Retinal pigment epithelial cell (primary cell): ENCODE measurements at places on chromosomes 16 and 17.

GRCh38 chr17:73455767-73456166, 144.0 kb upstream of the CDC42EP4 start:
- no peak for DNase-seq

DNA sequence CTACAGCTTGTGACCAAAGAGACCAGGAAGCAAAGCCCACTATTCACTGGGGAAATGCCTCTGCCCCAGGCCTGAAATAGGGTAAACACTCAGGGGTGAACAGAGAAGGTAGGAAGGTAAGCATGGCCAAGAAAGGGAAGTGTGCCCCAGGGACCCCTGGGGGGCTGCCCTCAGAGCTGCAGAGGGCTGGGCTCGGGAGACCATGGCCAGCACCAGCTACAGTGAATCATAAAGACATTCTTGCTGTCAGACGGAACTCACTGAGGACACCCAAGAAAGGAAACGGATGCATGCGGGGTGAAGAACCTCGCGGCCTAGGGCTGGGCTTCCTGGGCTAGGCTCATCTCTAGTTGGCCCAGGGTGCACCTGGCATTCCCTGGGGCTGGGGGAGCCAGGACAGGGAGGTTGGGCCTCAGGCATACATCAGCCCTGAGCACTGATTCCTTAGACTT, 9.6 kb downstream of the HIC1 start:
- DNase-seq, result no peak

GRCh38 chr17:50938821-50939541, 72.8 kb upstream of the TOB1 start:
- DNase-seq, result no peak

DNA sequence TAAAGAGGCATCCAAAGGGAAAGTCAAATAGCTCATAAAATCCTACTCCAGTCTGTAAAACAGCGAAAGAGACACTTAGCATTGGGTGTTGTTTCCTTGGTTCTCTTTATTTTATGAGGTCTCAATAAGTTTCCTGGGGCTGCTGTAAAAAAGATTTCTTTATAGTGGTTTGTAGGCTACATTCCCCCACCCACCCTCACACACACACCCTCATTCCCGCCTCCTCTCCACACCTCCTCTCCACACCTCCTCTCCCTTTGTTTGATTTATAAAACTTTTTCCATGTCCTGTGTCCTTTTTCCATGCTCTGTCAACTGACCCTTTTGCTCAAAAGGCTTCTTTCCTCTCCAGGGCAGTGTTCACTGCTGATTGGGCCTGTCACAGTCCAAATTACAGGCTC, 178.9 kb upstream of the SOX9 start:
- no peak for DNase-seq

GRCh38 chr17:17748604-17749003, 67.3 kb downstream of the RAI1 start:
- DNase-seq, result no peak

DNA sequence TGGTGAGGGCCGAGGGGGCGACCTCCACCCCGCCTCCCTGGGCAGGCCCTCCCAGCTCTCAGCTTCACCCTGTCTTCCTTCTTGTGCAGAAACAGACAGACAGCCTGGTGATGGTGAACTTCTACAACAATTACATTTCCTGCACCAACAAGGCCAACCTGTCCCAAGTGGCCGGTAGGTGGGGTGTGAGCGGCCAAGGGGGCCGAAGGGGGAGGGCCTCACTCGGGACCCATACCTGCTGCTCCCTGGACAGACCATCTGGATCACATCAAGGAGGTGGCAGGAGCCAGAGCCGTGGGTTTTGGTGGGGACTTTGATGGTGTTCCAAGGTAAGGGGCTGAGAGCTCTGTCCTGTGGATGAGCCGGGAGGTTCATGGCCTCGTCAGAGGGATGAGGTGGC, 20.1 kb downstream of the CHMP1A start:
- no peak for DNase-seq

- no peak for DNase-seq
Measured at GRCh38 chr16:68503334-68503733, 35.8 kb upstream of the ZFP90 start.

GRCh38 chr17:62618647-62619416, 8.6 kb upstream of the MRC2 start:
- no peak for DNase-seq

DNA sequence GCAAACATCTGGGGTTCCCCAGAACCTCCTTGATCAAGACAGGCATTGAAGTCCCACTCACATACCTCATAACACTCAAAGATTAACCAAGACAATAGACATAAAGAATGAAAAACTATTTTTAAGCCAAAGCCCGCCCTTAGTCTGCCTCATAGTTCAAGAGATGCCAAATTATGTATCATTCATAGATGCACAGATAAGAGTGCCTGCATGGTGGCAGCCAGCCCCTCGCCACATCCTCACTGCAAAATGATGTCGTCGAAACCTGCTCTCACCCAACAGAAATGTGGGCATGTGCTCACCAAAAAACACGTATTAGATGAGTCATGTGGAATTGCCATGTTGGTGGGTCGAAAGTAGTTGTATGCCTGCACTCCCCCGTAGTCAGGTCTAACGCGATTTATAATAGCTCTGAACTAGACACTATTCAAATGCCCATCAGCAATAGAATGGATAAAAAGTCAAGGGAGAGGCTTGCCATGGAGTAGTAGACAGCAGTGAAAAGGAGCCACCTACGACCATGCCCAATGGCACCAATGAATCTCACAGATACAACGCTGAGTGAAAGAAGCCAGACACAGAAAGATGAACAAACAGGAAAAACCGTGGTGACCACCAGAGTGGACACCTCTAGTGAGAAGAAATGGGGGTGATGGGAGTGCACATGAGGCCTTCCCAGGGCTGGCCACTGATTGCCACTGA, 64.8 kb downstream of the C16orf95 start:
- no peak for DNase-seq

DNA sequence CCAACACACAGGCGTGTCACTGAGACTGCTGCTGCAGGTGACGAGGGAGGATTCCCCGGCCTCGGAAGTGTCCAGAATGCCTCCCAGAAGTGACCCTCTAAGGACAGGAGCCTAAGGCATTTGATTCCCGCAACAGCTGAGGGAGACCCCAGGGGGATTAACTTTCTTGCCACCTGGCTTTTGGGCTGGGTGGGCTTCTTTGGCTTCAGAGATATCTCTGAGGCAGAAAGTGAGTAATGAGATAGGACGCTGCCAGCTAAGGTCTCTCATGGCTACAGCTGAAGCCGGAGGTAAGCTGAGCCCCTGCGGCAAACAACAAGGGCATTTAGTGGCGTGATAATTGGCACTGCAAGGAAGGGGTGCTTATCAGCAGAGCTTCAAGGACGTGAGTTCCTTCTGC, 17.0 kb downstream of the DRC3 start:
- no peak for DNase-seq

- DNase-seq, result no peak
Measured at GRCh38 chr17:81074875-81075274, 39.9 kb downstream of the BAIAP2 start.

GRCh38 chr17:79538291-79538690, 72.6 kb downstream of the RBFOX3 start:
- no peak for DNase-seq

- DNase-seq, result no peak
Measured at GRCh38 chr16:84887207-84887606, 67.4 kb downstream of the CRISPLD2 start.

DNA sequence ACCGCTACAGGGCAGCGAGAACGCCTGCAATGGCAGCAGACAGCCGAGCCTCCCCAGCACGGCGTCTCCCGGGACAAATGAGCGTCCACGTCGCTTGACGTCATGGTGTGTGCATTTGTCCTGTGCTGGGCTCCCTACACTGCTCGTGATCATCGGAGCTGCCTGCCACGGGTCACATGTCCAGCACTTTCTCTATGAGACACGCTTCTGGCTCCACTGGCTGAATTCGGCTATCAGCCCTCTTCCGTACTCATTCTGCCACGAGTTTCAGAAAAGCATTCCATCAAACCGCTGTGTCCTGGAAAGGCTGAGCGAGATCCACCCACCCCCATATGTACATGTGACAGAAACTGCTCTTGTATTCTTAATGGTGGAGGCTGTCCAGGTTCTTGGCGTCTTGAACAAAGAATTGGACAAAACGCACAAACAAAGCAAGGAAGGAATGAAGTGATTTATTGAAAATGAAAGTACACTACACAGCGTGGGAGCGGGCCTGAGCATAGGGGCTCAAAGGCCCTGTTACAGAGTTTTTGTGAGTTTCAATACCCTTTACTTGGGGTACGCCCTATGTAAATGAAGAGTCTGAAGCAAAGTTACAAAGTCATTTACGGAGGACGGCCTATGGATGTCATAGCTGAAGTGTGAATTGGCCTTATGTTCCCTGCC, 28.5 kb upstream of the SHCBP1 start:
- DNase-seq, result no peak

- DNase-seq, result no peak
Measured at GRCh38 chr16:84109598-84110335, 7.0 kb downstream of the MBTPS1 start.

- DNase-seq, result no peak
Measured at GRCh38 chr16:55492756-55493380, 13.9 kb downstream of the MMP2 start.

DNA sequence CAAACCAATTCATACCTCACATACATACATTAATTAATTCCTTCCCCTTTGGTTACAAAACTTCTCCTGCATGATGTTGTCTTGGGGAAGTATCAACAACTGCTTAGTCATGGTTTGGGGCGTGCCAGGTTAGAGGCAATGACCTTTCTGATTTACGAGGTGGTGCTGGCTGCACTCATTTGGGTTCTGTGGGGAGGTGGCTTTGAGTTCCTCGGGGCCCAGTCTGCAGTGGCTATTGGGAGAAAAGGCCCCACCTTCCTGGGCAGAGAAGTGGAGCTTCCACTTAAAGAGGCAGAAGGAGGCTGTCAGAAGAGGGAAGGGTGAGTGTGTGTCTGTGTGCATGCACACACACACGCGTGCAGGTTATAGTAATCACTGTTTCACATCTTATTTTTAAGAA, 10.2 kb upstream of the ETV4 start:
- DNase-seq, result no peak

GRCh38 chr16:85146922-85147651, 34.8 kb upstream of the CIBAR2 start:
- DNase-seq, result no peak

GRCh38 chr16:86477642-86478041, 32.7 kb upstream of the FOXF1 start:
- no peak for DNase-seq

GRCh38 chr17:83127431-83128160, 48.2 kb downstream of the METRNL start:
- no peak for DNase-seq

DNA sequence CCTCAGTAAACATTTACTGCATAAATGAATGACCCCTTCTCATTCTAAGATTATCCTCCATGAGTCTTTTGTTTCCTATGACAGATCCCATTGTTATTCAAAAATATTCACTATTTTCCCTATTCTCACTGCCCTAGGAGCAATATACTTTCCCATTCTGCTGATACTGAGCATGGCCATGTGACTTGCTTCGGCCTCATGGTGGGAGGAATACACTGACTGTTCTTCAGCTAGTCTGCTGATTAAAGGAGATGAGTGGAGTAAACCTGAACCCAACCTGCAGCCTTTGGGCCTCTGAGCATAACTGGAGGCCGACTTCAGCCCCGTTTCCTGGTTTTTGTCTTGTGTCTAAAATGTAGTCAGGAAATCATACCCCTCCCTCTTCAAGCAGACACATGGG, 531.8 kb upstream of the SALL1 start:
- DNase-seq, result no peak

DNA sequence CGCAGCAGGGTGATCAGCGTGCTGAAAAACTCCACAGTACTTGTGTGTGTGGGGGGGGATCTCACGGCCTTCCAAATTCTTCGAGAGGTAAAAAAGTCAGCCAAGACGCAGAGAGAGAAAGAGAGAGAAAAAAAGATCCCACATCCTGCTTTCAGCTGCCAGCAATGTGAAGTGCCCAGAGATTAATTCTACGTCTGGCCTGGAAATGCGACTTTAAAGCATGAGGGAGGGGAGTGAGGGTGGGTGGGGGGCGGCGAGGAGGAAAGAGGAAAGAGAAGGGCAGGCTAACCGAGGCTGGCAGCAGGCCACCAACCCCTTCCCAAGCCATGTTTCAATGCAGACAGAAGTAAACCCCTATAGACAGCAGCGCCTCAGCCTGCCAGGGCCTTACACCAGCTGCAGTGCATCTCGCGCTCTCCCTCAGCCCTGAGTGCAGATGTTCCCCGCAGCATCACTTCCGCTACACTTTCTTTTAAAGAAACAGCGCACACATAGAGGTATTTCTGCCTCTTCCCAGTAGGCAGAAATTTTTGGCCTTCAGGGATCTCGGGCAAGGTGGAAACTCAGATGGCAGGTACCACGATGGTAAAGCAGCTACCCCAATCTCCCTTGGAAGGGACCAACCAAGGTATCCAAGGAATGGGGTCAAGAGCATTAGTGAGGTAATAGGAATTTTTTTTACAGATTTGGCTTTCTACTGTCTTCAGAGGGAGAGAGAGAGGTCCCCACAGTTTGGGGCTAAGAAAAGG, 87.8 kb downstream of the SMG6 start:
- DNase-seq, result peak; percentile 44
